ENCODE measurements at places on chromosomes 6 and 20.

GRCh38 chr20:38748861-38749149 is 545 bp downstream of the ACTR5 start:
- H3K36me3 ChIP-seq, result peaks cover 4% of the 10 kb centered on the region
- DNase-seq, result no peak
- H3K27ac ChIP-seq, result peak overlapping the region; percentile 96
- H3K4me1 ChIP-seq, result peaks cover 34% of the 10 kb centered on the region
- H3K4me3 ChIP-seq, result peak overlapping the region; percentile 82

DNA sequence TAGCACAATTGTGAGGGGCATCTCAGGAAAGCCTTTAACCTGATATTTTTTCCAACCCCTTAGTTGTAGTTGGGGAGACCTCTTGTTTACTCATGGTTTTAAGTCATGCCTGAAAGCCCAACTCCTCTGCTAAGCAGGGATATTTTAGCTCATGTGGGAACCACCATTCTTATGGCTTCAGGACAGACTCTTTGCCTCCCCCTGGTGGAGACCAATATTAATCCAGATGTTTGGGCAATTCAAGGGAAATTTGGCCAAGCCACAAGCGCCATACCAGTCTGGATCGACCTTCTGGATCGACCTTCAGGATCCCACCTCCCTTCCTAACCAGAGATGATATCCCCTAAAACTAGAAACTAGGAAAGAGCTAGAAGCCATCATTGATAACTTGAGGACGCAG is 211.2 kb downstream of the C6orf118 start:
- DNase-seq, result no peak
- H3K4me1 ChIP-seq, result no peaks in the 10 kb centered on the region
- no peak overlapping the region for H3K27ac ChIP-seq
- no peaks in the 10 kb centered on the region for H3K36me3 ChIP-seq

DNA sequence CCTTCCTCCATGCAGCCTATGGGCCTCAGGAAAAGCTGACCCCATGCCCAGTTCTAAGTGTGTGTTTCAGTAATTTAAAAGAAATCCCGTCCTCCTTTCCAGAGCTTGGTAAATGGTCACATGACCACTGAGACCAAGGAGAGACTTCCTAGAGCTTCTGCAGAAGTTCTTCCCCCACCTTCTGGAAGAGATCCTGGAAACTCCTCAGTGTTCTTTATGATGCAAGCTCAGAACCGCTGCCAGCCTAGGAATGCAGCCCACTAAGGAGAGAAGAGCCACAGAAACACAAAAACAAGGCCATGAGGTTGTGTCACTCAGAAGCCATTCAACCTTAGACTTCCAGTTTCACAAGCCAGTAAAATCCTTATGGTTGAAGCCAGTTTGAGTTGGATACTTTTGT is 348.4 kb downstream of the TPBG start:
- DNase-seq, result no peak
- H3K27ac ChIP-seq, result no peak overlapping the region
- H3K4me3 ChIP-seq, result no peak overlapping the region

GRCh38 chr6:170074907-170075306 is 216.0 kb downstream of the DLL1 start:
- H3K4me1 ChIP-seq, result peaks cover 1% of the 10 kb centered on the region
- no peak overlapping the region for H3K27ac ChIP-seq
- H3K27me3 ChIP-seq, result peaks cover 7% of the 10 kb centered on the region
- no peak for DNase-seq

GRCh38 chr20:42790111-42790510 is 399.6 kb downstream of the PTPRT start:
- no peak overlapping the region for H3K4me3 ChIP-seq
- no peaks in the 10 kb centered on the region for H3K4me1 ChIP-seq

GRCh38 chr6:44788387-44788981 is 401.0 kb downstream of the CDC5L start:
- peak overlapping the region; percentile 38 for H3K27ac ChIP-seq
- H3K4me3 ChIP-seq, result peak overlapping the region; percentile 50
- peaks cover 11% of the 10 kb centered on the region for H3K36me3 ChIP-seq
- H3K27me3 ChIP-seq, result no peaks in the 10 kb centered on the region
- no peak for DNase-seq

GRCh38 chr6:22545051-22545450 is 24.3 kb upstream of the HDGFL1 start:
- no peak overlapping the region for H3K4me3 ChIP-seq
- no peaks in the 10 kb centered on the region for H3K36me3 ChIP-seq
- no peak for DNase-seq
- no peak overlapping the region for H3K27ac ChIP-seq
- no peaks in the 10 kb centered on the region for H3K4me1 ChIP-seq

GRCh38 chr6:170404036-170404435 is 97.5 kb downstream of the FAM120B start:
- no peaks in the 10 kb centered on the region for H3K27me3 ChIP-seq
- H3K36me3 ChIP-seq, result peaks cover 4% of the 10 kb centered on the region
- no peaks in the 10 kb centered on the region for H3K4me1 ChIP-seq
- no peak for DNase-seq

- no peaks in the 10 kb centered on the region for H3K27me3 ChIP-seq
- no peaks in the 10 kb centered on the region for H3K36me3 ChIP-seq
- H3K27ac ChIP-seq, result no peak overlapping the region
- H3K4me1 ChIP-seq, result peaks cover 9% of the 10 kb centered on the region
- H3K4me3 ChIP-seq, result no peak overlapping the region
Observed at GRCh38 chr6:41581381-41581991, 35.3 kb downstream of the FOXP4 start.

DNA sequence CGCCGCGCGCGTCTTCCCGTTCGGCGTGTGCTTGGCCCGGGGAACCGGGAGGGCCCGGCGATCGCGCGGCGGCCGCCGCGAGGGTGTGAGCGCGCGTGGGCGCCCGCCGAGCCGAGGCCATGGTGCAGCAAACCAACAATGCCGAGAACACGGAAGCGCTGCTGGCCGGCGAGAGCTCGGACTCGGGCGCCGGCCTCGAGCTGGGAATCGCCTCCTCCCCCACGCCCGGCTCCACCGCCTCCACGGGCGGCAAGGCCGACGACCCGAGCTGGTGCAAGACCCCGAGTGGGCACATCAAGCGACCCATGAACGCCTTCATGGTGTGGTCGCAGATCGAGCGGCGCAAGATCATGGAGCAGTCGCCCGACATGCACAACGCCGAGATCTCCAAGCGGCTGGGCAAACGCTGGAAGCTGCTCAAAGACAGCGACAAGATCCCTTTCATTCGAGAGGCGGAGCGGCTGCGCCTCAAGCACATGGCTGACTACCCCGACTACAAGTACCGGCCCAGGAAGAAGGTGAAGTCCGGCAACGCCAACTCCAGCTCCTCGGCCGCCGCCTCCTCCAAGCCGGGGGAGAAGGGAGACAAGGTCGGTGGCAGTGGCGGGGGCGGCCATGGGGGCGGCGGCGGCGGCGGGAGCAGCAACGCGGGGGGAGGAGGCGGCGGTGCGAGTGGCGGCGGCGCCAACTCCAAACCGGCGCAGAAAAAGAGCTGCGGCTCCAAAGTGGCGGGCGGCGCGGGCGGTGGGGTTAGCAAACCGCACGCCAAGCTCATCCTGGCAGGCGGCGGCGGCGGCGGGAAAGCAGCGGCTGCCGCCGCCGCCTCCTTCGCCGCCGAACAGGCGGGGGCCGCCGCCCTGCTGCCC is 1.1 kb downstream of the SOX4 start:
- H3K36me3 ChIP-seq, result no peaks in the 10 kb centered on the region
- peak; percentile 48 for DNase-seq
- H3K27me3 ChIP-seq, result peaks cover 16% of the 10 kb centered on the region
- peak overlapping the region; percentile 64 for H3K27ac ChIP-seq
- peaks cover 20% of the 10 kb centered on the region for H3K4me1 ChIP-seq
- H3K4me3 ChIP-seq, result peak overlapping the region; percentile 93

GRCh38 chr6:11113038-11113437 is 1.5 kb upstream of the ERVFRD-1 start:
- peaks cover 27% of the 10 kb centered on the region for H3K4me1 ChIP-seq
- no peak overlapping the region for H3K4me3 ChIP-seq

- H3K36me3 ChIP-seq, result no peaks in the 10 kb centered on the region
- peaks cover 16% of the 10 kb centered on the region for H3K4me1 ChIP-seq
- H3K4me3 ChIP-seq, result no peak overlapping the region
- H3K27ac ChIP-seq, result no peak overlapping the region
- no peak for DNase-seq
Observed at GRCh38 chr20:49597825-49598395, 30.0 kb upstream of the PTGIS start.

- H3K27me3 ChIP-seq, result no peaks in the 10 kb centered on the region
- peak overlapping the region; percentile 99 for H3K4me3 ChIP-seq
- DNase-seq, result no peak
- peak overlapping the region; percentile 97 for H3K27ac ChIP-seq
Observed at GRCh38 chr6:33324125-33324524, 6.6 kb upstream of the ZBTB22 start.

GRCh38 chr6:33957892-33958525 is 154.2 kb upstream of the MLN start:
- DNase-seq, result no peak
- H3K27ac ChIP-seq, result no peak overlapping the region
- no peaks in the 10 kb centered on the region for H3K27me3 ChIP-seq
- H3K4me1 ChIP-seq, result peaks cover 14% of the 10 kb centered on the region
- no peak overlapping the region for H3K4me3 ChIP-seq

GRCh38 chr6:33418690-33419291 is 884 bp upstream of the CUTA start:
- no peaks in the 10 kb centered on the region for H3K27me3 ChIP-seq
- peaks cover 78% of the 10 kb centered on the region for H3K4me1 ChIP-seq
- no peak for DNase-seq
- H3K36me3 ChIP-seq, result peaks cover 6% of the 10 kb centered on the region

DNA sequence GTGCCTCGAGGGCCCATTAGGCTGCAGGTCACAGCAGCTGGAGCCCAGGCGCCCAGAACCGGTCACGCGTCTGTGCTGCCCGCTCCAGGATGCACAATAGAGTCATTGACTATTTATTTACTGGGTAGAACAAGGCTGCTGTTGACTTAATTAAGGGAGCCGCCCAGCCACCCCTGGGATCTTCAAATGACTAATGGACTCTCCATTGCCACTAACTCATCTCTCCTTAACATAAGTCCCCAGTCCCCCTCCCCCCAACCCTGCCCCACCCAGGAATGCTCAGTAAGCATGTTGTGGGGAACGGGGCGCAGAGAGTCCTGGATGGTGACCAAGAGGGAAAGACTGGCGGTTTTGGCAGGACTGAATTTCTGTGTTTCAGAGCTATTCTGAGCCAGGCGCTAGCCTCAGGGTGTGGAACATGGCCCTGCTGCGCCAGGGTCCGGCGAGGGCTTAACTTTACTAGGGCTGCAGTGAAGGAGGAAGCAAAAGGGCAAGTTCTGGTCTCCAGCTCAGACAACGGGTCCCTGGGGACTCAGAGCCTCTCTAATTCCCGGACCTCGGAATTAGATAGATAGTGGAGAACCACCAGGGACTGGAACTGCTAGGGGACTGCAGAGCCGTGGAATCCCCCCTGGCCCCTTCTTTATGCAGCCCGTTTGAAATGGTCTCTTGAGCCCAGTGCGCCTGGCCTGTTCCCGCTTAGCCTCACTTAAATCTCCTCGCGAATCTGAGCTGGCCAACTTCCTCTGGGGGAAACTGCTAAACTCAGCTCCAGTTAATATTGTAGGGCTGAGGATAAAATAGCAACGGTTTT is 1.5 kb upstream of the GRIK2 start:
- peaks cover 23% of the 10 kb centered on the region for H3K27me3 ChIP-seq
- DNase-seq, result no peak
- no peak overlapping the region for H3K4me3 ChIP-seq
- H3K36me3 ChIP-seq, result no peaks in the 10 kb centered on the region
- no peak overlapping the region for H3K27ac ChIP-seq

DNA sequence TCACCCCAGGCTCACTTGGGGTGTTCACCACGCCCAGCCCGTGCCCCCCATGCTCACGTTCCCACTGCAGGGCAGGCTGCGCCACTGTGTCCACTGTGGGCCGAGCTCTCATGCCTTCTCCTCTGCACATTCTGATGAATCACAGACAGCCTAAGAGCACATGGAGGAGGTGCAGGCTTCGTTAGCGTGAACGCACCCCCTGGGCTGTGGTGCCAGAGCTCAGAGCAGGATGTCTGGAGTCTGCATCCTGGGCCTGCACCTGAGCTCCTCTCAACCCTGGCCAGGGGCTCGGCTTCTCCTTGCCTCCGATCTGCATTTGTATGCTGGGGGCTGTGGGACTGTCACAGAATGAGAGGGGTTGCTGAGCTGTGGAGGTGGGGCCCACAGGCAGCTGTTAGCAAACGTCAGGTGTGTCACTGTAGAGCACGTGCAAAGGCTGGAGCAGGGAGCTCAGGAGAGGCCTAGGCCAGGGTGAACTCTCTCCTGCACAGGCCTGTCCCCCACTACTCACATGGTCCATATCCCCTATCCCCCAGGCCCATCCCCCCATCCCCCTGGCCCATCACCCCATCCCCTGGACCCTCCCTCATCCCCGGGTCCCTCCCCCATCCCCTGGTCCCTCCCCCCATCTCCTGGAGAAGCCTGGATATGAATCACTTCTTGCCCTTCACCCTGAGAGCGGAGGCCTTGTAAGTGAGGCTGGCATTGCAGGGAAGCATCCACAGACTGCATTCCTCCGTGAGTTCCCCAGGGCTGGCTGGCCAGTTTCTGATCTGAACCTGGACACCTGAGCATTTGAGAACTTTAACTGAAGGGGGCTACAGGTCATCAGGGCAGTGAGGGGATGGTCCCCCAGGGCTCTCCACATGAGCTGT is 309.5 kb downstream of the TAF4 start:
- H3K36me3 ChIP-seq, result no peaks in the 10 kb centered on the region
- H3K27ac ChIP-seq, result no peak overlapping the region
- H3K27me3 ChIP-seq, result peaks cover 2% of the 10 kb centered on the region
- no peak for DNase-seq

- peaks cover 14% of the 10 kb centered on the region for H3K27me3 ChIP-seq
- H3K4me3 ChIP-seq, result no peak overlapping the region
- no peak overlapping the region for H3K27ac ChIP-seq
Observed at GRCh38 chr20:49375170-49375569, 97.3 kb upstream of the ZNFX1 start.

DNA sequence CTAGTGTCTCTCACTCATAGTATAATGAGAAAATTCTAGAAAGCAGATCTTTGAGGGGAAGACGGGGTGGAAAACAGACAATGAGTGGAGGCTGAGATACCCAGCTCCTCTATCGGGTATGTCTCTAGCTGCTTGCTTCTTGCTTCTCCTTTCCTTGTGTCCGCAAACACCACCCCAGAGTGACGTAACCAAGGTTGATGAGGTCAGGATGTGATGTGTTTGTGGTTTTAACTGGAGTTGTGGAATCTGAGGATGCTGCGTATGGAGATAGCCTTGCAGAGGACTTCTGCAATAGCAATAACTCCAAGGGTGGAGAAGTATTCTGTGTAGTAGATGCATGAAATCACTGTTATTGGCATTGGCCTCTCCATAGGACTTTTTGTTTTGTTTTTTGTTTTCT is 132.7 kb upstream of the IFNGR1 start:
- H3K27ac ChIP-seq, result no peak overlapping the region
- H3K36me3 ChIP-seq, result no peaks in the 10 kb centered on the region
- H3K4me1 ChIP-seq, result peaks cover 6% of the 10 kb centered on the region
- no peaks in the 10 kb centered on the region for H3K27me3 ChIP-seq
- no peak for DNase-seq

DNA sequence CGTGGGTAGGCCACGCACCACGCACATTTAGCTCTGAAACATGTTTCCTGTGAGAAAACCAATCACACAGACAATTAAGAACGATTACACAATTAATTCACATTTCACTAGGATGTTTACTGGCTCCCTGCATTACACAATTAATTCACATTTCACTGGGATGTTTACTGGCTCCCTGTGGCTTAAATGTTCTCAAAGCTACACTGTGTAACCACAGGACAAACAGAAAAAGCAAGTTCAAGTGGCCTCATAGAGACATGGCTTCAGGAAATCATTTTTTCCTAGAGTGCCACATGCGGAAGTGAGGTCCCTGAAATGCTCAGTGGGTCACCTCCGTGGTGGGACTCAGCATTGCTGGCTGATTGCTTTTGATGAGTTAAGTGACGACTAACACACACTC is 61.7 kb upstream of the XRN2 start:
- no peaks in the 10 kb centered on the region for H3K4me1 ChIP-seq
- no peaks in the 10 kb centered on the region for H3K27me3 ChIP-seq
- DNase-seq, result no peak
- no peak overlapping the region for H3K27ac ChIP-seq
